ENCODE measurements at places on chromosomes 3 and 15.

DNA sequence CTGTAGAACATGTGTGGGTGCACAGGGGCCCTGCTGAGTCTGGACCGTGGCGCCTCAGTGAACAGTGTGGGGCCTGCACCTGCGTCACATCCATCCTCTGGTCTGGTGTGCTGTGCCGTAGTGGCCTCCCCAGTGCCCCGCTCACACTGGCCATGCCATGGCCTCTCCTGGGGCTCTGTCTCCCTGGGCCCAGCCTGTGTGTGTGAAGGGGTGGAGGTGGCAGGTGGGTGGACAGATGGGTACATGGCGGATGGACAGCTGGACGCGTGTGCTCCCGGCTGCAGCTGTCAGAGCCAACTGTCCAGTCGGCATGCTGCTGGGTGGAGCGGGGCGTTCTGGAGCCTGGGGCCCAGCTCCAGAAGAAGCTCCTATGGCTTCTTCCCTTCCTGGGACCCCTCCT is 17.8 kb downstream of the PLXNA1 start:
- DNase-seq = no peak

DNA sequence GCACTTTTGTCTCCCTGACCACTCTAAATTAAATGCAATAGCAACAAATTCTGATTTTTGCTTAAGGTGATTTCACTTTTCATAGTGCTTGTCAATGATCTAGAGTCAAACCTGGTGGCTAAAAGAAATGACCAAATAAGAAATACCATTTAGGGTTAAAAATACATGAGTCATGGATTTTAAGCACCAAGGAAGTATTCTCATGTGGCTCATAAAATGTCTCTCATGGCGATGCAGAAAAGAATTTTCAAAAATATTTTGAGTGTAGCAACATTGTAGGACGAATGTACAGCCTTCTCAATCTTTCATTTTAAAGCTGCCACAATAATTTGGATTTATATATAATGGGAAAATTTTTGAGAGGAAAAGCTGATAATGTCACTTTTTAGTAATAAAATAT is 193.6 kb downstream of the EPHA3 start:
- DNase-seq = no peak

GRCh38 chr3:3053974-3054373 is 56.2 kb downstream of the IL5RA start:
- DNase-seq = no peak

- DNase-seq = no peak
Measured at GRCh38 chr15:92840149-92840548, 60.0 kb upstream of the CHD2 start.

GRCh38 chr3:43534675-43535074 is 87.1 kb downstream of the ANO10 start:
- DNase-seq = no peak

- DNase-seq = no peak
Measured at GRCh38 chr3:145899241-145899640, 261.7 kb downstream of the PLOD2 start.

GRCh38 chr15:88800026-88800425 is 3.2 kb upstream of the ACAN start:
- DNase-seq = no peak

DNA sequence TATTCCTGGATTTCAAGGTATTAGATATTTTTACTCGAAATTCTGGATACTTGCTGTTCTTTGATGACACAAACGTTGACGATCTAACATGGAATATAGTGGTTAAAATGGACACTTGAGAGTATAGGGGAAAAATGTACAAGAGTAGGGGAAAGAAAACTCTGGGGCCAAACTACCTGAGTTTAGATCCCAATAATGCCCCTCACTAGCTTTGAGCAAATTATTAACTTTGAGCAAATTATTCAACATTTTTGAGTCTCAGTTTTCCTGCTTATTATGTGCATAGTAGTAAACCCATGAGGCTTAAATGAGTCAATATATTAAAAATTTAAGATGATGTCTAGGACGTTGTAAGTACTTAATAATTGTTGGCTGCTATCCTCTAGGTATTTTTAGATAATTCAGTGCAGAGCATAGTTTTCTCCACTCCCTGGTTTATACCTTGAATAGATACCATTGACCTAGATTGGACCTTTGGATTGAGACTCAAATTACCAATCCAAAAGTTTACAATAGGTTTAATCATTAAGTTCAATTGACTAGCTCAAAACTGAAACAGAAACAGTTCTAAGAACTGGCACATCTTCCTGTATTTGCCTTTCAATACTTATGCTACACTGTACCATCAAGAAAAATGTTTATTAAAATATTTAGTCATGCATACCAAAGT is 4.5 kb downstream of the ADGRG7 start:
- DNase-seq = no peak

- no peak for DNase-seq
Measured at GRCh38 chr3:183857863-183858262, 26.8 kb downstream of the PARL start.

- no peak for DNase-seq
Measured at GRCh38 chr15:101018450-101018849, 99.3 kb downstream of the LRRK1 start.

- DNase-seq = peak; percentile 12
Measured at GRCh38 chr3:126259411-126260391, 79.3 kb upstream of the ALDH1L1 start.

DNA sequence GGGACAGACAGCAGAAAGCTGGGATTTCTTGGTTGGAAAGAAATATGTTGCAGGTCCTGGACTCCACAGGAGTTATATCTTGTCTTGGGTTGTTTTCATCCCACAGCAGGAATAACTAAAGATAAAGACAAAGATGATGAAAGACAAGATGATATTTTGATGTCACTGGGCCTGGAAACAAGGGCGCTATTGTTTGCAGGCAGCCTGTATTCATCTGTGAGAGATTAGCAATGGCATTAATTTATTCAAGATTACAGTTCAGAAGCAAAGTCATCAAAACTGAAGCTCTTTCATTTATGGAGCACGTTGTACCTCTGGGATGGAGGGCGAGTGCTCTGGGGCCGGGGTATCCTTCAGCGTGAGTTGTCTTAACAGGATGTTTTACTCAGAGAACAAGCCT is 213.8 kb downstream of the LRTM1 start:
- no peak for DNase-seq

GRCh38 chr3:147387291-147387884 is 19.0 kb downstream of the ZIC4 start:
- DNase-seq = no peak

DNA sequence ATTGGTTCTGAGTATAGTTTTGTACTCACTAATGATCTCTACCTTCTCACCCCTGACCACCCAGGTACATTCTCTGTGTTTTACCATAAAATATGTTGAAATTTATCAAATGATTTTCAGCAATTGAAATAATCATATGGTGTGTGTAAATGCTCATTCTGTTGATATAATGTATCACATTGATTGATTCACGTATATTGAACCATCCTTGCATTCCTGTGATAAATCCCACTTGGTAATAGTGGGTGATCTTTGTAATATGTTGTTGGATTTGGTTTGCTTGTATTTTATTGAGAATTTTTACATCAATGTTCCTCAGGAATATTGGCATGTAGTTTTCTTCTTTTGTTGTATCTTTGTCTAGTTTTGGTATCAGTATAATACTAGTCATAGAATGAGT is 1497.6 kb downstream of the OTOL1 start:
- DNase-seq = no peak

GRCh38 chr3:40043444-40043755 is 234.0 kb downstream of the MYRIP start:
- DNase-seq = no peak

DNA sequence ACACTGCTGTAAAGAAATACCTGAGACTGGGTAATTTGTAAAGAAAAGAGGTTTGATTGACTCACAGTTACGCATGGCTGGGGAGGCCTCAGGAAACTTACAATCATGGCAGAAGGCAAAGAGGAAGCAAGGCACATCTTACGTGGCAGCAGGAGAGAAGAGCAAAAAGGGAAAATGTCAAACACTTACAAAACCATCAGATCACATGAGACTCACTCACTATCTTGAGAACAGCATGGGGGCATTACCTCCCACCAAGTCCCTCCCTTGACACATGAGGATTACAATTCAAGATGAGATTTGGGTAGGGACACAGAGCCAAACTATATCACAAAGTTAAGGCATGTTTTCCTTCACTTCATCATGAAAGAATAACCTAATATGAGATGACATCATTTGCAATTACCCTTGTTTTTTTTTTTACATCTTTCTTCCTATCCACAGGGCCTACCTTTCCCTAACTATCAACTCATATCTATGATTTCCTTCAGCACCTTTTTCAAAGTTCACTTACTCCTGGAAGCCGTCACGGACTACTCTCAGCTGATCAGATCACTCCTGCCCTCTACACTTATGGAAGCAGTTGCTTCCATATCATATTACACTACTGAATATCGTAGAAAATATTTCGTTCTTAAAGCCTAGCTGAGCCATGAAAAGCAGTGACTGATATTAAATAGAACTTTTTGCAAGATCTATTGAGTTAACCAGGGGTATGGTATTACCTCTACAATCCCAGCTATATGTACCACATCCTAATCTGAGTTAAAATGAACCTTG is 25.5 kb upstream of the ATP8B4 start:
- DNase-seq = no peak

DNA sequence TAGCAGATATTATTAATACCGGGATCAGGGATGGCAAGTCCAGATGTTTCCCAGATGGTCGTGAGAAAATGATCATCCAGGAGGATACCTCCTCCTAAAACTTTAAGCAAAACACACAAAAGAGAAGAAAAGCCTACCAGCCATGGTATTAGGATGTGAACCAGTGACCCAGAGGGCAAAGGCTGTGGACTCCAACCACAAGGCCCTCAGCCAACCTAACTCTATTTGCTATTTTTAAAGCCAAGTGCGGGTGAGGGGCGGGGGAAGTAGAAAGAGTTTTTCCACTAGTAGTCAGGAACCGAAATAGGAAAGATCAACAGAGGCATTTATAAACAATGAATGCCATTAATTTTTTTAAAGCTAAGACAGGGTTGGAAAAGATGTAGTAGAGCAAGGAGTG is 77.4 kb downstream of the STAC start:
- DNase-seq = no peak
